ENCODE measurements at places on chromosomes 5 and 9.

- no peak for DNase-seq
Observed at GRCh38 chr9:112787978-112788377, 37.4 kb downstream of the SNX30 start.

DNA sequence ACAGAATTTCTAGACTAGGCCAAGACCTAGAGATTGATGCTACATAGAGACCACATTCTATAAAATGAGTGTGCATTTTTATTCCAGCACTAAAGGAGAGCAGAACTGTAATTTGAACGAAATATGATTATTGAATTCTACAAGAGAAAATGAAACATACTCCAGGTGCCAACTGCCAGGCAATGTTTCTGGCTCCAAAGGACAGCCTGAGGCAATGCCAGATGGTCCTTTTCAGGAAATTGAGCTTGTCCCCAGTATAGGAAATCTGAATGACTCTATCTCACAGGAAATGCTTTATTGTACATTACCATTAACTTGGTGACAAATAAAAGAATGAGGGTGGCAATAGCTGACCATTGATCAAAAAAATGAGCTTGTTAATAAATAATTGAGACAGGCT is 28.8 kb upstream of the RASGRF2 start:
- no peak for DNase-seq

DNA sequence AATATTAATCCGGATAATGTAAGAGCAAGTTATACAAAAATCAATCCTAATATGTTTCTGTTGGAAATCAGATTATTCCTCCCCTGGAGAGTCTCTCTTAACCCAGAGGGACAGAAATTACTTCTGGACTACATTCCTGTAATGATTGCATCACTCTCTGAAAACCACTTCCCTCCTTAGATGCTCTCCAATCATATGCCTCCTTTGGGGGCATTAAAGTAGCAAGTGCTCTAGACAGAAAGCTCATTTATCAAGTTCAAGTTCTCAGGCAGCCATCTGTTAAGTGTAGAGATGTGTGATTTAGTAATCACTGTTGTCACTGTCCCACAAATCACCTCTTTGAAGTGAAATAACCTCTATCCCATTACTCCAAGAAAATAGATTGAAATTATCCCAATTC is 247.1 kb downstream of the SLCO4C1 start:
- no peak for DNase-seq

DNA sequence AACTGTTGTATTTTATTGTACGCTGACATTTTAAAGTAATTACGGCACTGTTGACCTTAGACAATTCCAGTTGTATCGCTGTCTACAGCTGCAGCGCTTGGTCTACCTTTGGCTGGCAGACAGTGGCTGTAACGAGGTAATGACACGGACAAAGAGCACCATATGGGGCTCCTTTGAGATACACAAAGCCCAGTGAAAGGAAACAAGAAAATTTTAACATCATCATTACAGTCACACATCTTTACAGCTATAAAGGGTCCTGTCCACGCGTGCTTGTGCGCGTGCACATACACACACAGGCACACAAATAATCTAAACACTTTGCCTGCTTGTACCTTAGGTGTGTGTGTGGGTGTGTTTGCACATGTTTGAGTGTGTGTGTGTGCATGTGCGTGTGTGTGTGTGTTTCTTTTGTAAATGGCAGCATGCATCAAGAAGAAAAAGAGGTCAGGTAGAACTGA is 946.0 kb downstream of the NR2F1-AS1 start:
- no peak for DNase-seq

- peak; percentile 95 for DNase-seq
Observed at GRCh38 chr9:6008169-6008979, 7.0 kb downstream of the RANBP6 start.

DNA sequence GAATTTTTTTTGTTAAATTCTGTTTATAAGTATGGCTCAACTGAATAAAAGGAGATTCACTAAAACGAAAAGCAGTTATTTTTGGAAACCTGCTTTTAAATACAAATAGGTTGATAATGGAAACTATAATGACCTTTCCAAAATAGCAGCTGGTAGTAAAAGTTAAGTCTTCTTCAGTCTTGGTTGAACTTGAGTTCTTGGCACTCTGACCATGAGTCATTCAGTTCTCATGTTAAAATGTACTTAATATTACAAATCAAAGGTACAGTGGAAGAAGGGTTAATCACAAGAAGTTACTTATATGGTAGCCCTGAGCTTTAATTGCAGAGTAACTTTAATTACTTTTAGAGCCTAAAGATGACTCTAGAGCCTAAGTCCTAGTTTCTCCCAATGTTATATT is 62.1 kb downstream of the KLF9 start:
- no peak for DNase-seq

GRCh38 chr9:19048966-19049916 is at the start of gene RRAGA:
Gene RRAGA, plus strand, starts transcription at chr9:19049427. Its CDS starts 233 bp downstream, at chr9:19049660.
- peak; percentile 94 for DNase-seq

- no peak for DNase-seq
Observed at GRCh38 chr5:142552107-142552506, 133.8 kb downstream of the FGF1 start.

- DNase-seq = no peak
Observed at GRCh38 chr9:36007316-36007708, 29.4 kb upstream of the RECK start.

DNA sequence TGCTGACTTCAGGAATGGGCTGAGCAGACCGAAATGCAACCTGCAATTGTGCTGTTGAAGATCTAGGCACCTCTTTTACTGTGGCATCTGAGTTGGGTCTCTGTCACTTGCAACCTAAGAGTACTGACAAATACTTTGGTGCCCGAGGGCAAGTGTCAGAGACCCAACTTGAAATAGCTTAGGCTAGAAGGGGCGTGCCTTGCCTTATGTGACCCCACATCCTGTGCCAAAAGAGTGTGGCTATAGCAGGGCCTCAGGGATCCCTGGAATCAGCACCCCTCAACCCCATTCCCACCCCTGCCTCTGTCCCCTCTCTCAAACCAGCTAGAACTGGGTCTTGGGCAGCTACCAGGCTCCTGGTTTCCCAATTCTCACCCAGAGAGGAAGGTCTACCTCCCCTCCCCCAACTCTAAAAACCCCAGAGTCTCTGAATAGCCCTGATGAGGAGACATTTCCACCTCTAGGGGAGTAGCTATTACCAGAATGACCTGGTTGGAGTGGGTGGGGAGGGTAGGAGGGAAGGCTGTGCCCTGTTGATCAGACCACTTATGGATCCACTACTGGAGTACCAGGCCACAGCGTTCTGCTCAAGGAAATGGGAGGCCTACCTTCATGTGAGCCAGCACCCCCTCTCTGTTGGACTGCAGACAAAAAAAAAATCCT is 17.5 kb downstream of the RAI14 start:
- DNase-seq = no peak

Measured in stimulated activated CD4-positive, alpha-beta T cell treated with anti-CD3 and anti-CD28 coated beads, Interleukin-4, amount 100 ng/mL, for 24 hours (primary cell).